ENCODE measurements at places on chromosomes 1 and 21.

- peak; percentile 43 for DNase-seq
Observed at GRCh38 chr1:230866171-230867070, 1.9 kb downstream of the C1orf198 start.

DNA sequence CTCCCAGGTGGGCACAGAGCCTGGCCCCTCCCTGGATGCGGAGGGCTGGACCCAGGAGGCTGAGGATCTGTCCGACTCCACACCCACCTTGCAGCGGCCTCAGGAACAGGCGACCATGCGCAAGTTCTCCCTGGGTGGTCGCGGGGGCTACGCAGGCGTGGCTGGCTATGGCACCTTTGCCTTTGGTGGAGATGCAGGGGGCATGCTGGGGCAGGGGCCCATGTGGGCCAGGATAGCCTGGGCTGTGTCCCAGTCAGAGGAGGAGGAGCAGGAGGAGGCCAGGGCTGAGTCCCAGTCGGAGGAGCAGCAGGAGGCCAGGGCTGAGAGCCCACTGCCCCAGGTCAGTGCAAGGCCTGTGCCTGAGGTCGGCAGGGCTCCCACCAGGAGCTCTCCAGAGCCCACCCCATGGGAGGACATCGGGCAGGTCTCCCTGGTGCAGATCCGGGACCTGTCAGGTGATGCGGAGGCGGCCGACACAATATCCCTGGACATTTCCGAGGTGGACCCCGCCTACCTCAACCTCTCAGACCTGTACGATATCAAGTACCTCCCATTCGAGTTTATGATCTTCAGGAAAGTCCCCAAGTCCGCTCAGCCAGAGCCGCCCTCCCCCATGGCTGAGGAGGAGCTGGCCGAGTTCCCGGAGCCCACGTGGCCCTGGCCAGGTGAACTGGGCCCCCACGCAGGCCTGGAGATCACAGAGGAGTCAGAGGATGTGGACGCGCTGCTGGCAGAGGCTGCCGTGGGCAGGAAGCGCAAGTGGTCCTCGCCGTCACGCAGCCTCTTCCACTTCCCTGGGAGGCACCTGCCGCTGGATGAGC, 34.2 kb downstream of the TRIM11 start:
- no peak for DNase-seq

GRCh38 chr1:17125756-17126237, 6.5 kb upstream of the PADI2 start:
- DNase-seq, result peak; percentile 77

DNA sequence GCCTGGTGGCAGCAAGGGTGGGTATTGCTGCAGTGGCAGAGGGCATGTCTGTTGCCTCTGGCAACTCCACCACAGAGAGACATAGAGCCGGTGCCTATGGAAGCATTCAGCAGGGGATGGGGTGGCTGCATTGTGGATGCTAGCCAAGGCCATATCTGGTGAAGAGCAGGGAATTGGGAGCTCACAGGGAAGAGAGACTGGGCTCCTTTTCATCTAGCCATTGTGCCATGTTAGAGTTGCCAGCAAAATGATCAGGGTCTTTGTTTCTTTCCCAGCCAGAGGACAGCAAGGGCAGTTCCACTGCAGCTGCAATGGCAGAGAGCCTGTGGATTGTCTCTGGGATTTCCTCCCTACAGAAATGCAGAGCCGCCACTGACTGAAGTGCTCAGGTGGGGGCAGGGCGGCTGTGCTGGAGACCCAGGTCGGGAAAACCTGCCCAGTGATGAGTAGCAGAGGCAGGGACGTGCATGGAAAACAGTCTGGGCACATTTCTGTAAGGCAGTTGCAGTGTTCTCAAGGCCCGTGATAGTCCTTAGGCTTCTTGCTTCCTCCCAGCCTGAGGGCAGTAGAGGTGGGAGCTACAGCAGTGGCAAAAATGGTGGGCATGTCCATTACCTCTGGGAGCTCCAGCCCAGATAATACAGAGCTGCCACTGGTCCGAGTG, 40.2 kb upstream of the CYP4X1 start:
- DNase-seq, result no peak

- DNase-seq, result no peak
Observed at GRCh38 chr21:25409978-25410377, 197.3 kb downstream of the MRPL39 start.

DNA sequence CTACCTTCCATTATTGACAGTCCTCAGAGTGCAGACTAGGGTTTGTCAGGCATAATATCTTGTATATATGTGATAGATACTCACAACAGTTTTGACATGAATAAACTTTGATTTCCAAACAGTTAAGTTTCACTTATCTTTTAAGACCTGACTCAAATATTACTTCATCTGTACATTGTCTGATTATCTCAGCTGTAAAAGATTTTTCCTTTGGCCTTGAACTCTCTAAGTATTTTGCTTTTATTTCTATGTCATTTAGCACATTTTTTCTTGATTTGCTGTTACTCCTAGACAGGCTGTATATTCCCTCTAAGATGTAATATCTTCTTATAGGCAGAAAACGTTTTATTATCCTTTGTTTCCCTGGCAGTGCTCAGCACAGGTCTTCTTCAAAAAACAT, 65.6 kb upstream of the DMRTA2 start:
- DNase-seq, result no peak

- no peak for DNase-seq
Observed at GRCh38 chr1:83017276-83017675, 981.7 kb downstream of the TTLL7 start.

- no peak for DNase-seq
Observed at GRCh38 chr1:44236490-44237272, 23.4 kb downstream of the DMAP1 start.

DNA sequence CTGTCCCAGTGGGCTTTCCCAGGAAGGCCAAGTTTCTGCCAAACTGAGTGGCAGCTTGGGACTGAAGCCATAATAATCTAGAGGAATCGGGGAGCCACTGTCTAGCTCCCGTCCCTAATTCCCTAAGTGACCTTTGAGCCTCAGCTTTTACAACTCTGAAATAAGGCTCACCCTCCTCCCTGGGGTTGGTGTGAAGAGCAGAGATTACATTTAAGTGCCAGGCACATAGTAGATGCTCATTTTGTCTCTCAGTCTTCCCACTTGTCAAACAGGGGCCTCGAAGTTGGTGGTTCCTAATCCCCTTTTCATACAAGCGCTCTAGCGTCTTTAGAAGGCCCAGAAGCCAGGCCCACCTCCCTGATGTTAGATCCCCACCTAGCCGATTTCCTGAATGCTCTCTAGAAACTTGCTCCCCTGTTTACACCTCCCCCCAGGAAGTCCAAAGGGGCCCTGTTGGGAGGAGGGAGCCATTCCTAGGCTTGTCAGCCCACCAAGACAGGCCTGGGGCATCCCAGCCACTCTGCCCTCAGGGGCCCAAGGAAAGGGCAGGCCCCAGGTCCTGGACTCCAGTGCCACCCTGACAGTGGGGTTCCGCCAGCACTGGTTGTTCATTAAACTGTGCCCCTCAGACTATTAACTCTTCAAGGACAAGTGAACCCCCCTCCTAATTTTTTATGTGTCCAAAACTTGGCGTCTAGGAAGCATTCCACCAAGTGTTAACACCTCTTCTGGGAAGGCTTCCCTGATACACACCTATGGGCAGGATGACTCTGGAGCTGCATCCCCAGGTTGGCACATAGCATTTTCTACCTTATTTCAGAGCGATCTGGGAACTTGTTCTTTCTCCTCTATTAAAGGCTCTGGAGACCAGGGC, 49.3 kb upstream of the ECE1 start:
- no peak for DNase-seq

- DNase-seq, result peak; percentile 79
Observed at GRCh38 chr1:68725001-68725752, 228.3 kb upstream of the DEPDC1 start.

DNA sequence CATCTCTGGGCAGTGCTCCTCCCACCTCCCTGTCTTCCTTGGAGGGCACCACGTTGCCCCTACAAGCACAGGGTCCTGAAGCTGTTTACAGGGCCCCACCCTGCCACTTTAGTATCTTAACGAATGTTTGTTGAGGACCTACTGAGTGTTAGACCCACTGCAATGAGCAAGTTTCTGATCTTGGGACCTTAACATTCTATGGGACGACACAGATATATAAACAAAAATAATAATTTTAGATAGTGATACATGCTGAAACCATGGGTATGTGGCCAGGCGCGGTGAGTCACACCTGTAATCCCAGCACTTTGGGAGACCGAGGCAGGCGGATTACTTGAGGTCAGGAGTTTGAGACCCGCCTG, 10.1 kb downstream of the ENTREP3 start:
- DNase-seq, result no peak

DNA sequence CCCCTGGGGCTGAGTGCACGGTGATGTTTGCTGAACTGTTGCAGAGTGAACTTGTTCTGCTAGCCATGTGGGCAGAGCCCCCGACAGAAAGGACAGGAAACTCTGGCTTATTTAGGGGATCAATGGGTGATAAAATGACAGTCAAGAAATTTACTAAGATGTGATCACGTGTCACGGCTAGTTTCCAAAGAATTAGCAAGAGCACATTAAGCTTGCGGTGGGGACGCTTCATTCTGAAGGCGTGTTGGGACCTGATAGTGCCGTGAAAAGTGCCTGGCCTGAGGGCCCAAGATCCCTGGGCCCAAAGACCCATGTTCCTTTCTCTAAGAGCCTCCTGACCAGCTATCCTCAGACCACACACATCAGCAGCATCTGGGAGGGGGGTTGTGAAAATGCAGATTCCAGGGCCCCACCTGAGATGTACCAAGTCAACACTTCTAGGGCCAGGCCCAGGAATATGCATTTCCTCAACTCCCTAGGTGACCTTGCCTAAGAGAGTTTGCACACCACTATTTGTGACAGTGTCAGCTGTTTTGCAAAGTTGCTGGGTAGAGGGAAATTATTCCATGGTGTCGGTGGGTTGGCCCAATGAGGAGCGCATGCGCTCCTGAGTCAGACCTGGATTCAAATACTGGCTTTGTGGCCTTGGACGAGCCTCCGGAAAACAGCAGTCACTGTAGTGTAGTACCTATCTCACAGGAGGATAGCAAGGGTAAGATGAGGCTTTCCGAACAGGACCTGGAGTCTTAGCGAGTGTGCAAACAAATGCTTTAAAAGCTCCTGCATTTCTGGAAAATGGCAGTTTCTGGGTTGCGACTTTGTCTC, 77.5 kb downstream of the SPSB1 start:
- no peak for DNase-seq

DNA sequence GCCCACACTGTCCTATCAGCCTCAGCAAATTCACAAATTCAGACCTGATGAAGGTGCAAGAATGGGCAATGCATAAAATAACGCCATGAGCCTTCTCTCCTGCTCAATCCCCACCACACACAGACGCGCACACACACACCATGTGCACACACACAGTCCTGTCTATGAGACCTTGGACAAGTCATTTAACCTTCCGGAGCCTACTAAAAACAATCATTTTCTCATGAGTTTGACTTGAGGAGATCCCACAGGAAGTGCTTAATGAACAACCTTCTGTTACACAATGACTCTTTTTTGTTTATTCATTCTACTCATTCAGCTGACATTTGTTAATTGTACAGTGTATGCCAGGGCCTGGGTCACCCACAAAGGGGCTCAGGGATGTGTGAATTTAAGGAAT, 125.4 kb downstream of the EDEM3 start:
- no peak for DNase-seq

DNA sequence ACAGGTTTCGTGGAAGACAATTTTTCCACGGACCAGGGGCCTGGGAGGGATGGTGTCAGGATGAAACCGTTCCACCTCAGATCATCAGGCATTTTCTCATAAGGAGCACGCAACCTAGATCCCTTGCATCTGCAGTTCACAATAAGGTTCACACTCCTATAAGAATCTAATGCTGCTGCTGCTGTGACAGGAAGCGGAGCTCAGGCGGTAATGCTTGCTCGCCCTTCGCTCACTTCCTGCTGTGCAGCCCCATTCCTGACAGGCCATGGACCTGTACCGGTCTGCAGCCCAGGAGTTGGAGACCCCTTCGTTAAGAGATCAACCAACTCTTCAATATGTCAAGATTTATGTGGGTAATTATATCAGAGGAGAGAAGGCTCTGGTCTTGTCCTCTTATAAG, 3.3 kb upstream of the DHX9 start:
- DNase-seq, result no peak

DNA sequence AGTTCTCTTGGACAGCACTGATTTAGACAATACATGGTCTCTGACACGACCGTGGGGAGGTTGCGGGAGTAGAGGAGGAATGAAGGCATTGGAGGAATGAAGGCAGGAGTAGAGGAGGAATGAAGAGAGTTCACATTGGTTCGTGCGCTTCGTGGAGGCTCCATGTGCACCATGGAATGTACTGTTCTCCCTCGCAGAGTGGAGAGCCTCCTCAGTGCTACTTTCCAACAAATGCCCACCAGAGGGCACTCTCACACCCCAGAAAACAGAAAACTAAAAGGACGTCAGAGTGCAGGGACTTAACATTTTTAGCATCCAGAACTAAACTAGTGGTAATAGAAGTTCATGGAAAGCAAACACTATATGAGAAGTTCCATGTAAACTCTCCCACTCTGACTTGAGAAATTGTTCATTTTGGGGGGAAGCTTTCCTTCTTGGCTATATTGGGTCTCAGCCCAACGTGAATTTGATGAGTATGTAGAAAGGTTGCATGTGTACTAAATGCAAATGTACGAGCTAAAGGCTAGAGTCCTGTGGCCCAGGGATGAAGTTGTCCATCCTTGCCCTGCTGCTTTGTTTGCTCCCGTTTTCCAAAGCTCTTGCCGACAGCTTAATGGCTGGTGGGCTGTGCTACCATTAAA, 211.6 kb downstream of the LMX1A start:
- peak; percentile 60 for DNase-seq

- peak; percentile 32 for DNase-seq
Observed at GRCh38 chr1:200867018-200867811, 5.6 kb upstream of the GPR25 start.

DNA sequence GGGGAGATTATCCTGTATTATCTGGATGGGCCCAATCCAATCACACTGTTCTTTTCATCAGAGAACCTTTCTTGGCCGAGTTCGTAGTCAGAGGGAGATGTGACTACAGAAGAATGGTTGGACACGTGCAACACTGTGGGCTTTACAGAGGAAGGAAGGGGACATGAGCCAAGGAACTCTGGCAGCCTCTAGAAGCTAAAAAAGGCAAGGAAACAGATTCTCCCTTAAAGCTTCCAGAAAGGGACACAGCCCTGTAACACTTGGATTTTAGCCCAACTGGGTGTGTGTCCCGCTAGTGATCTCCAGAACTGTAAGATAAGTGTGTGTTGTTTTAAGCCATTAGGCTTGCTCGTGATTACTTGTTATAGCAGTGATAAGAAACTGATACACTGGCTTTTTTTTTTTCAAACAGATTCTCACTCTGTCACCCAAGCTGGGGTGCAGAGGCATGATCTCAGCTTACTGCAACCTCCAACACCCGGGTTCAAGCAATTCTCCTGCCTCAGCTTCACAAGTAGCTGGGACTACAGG, 53.9 kb upstream of the FBXO28 start:
- DNase-seq, result no peak

DNA sequence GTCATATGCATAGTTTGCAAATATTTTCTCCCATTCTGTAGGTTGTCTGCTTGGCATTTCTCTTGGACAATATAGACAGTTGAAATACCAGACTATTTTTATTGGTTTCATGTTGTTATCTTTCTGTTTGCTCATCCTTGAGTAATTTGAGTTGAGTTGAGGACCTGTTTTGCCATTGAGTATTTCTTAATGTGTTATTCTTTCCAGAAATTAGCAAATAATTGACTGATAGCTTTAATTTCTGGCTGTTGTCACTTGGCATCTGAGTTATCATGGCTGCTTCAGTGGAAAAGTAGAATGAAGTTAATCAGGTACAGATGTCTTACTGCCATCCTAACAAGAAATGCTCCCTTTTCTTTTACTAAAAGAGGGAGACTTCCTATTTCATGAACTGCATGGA, 264.8 kb upstream of the DUSP10 start:
- DNase-seq, result no peak

GRCh38 chr1:20555025-20555757, 2.8 kb downstream of the FAM43B start:
- DNase-seq, result no peak

Measured in spinal cord (tissue), 10 donors.